ENCODE measurements at places on chromosomes 16 and 17. TPM values are rescaled to one million over a fixed set of nuclear protein-coding genes. Genes with fewer than 3 reads are reported as not detected.

CD79B gene
- 1.6 TPM for total RNA-seq

RNF157 gene
- total RNA-seq, result 47.5 TPM

LAT gene
- total RNA-seq, result 5.7 TPM

NACA2 gene
- total RNA-seq, result 2.1 TPM

FAM20A gene
- total RNA-seq, result 47.7 TPM

CDRT15 gene
- total RNA-seq, result not detected

GRB7 gene
- 25.7 TPM for total RNA-seq

KRT32 gene
- not detected for total RNA-seq

TMEM231 gene
- total RNA-seq, result 17.2 TPM

PNPO gene
- 37.3 TPM for total RNA-seq

RPS2 gene
- 2,046 TPM for total RNA-seq

GPR142 gene
- not detected for total RNA-seq

RNF43 gene
- total RNA-seq, result 31.9 TPM

ZNF597 gene
- 2.1 TPM for total RNA-seq

TUFM gene
- total RNA-seq, result 151 TPM

SMTNL2 gene
- total RNA-seq, result 4.6 TPM

LRRC36 gene
- total RNA-seq, result not detected

SALL1 gene
- 4.8 TPM for total RNA-seq

LRRC46 gene
- 4.9 TPM for total RNA-seq

ULK2 gene
- total RNA-seq, result 44.4 TPM

IQCK gene
- total RNA-seq, result 26.0 TPM

KRTAP4-16 gene
- not detected for total RNA-seq

ODAD4 gene
- total RNA-seq, result 0.55 TPM

ZNF423 gene
- 22.7 TPM for total RNA-seq

PFN1 gene
- total RNA-seq, result 1,039 TPM

GRAPL gene
- 4.3 TPM for total RNA-seq

SDR42E1 gene
- 7.2 TPM for total RNA-seq

TMEM204 gene
- total RNA-seq, result 33.9 TPM

ADAMTS18 gene
- total RNA-seq, result 2.7 TPM
